ENCODE measurements at places on chromosomes 1 and 21.

DNA sequence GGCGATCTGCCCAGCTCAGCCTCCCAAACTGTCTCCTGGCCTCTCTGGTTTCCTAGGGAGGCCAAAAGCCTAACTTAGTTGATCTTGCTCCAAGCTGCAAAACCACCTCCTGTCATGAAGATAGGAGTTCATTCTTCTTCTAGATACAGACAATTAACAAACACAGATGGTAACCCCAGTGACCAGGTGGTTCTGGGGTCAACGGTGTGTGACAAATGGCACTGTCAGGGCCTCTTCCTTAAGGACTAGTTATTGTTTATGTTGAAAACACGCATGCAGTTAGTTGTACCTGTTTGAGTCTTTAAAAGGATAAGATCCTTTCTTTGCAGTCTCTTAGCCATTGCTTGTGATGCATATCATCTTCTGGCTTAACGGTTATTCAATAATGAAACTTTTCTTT is 4.6 kb upstream of the UMODL1 start:
- DNase-seq, result no peak

DNA sequence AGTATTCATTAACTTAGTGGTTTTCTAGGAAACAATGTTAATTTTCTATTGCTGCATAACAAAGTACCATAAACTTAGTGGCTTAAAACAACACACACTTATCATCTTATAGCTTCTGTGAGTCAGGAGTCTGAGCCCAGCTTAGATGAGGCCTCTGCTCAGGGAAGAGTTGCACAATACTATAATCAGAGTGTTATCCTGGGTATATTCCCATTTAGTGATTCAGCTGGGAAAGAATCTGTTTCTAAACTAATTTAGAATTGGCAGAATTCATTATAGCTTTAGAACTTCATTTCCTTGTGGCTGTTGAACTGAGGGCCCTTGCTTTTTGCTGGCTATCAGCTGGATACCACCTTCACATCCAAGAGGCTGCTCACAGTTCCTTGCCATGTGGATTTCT is 515.5 kb downstream of the BRINP3 start:
- DNase-seq, result no peak

GRCh38 chr1:228938537-228938901 is 203.2 kb downstream of the RHOU start:
- no peak for DNase-seq

- DNase-seq, result no peak
Observed at GRCh38 chr1:25756215-25756614, 43.8 kb upstream of the SELENON start.
